ENCODE measurements at places on chromosomes 4 and X.

DNA sequence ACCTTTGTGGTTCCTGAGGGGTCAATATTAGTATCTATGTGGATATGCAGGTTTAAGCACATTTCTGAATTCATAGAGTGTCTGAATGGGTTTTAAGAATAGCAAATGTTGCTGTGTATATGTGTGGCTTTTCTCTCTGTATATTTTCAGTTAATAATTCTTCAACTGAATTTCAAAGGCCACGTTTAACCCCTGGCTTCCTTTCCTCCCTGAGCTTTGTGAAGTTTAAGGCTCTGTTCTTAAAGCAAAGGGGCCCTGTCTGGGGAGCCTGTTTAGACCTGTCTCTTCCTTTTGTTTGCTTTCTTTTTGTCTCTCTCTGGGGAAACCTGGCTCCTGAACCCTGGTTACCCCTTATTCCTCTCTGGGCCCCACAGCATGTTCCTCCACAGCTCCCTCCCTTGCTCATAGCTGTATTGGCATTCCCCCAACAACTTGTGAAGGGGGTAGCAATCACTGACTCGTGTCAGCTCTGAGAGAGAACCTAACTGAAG, 139.1 kb downstream of the COL4A6 start:
- DNase-seq = no peak

DNA sequence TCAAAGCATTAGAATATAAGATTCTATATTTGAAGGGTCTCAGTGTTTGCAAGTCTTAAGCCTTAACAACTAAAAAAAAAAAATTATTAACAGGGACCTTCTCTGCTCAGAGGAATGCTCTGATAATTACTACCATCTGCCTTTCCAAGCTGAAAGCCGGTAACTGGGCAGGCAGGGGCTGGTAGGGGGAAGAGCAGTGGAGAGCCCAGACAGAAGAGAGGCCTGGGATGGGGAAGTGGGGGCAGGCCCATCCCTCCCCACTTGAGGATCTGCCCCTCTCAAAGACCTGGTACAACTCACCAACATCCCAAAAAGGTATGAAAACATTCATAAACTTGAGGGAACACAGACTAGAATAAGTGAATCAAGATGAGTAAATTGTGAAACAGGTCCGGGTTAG, 113.9 kb downstream of the QDPR start:
- no peak for DNase-seq

- no peak for DNase-seq
These were observed 667.3 kb upstream of the PRKX start for GRCh38 chrX:4380710-4381109.

DNA sequence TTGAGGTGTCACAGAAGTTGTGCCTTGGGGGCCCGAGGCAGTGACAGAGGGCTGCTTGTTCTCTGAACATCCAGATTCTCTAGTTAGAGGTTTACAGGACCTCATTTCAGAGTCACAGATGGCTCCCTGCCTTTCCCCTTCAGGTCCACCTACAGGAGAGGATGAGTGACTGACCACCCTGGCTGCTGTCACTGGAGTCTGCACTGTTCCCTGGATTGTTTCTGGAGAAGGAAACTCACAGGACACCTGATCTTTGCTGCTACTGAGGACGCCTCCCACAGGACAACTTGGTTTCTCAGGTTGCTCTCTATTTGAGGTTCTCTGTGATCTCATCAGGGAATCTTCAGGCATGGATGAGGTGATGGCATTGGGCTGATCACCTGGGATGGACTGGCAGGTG, 58.3 kb downstream of the GPRIN3 start:
- no peak for DNase-seq

GRCh38 chr4:80099671-80100070, 26.6 kb upstream of the ANTXR2 start:
- DNase-seq = no peak

DNA sequence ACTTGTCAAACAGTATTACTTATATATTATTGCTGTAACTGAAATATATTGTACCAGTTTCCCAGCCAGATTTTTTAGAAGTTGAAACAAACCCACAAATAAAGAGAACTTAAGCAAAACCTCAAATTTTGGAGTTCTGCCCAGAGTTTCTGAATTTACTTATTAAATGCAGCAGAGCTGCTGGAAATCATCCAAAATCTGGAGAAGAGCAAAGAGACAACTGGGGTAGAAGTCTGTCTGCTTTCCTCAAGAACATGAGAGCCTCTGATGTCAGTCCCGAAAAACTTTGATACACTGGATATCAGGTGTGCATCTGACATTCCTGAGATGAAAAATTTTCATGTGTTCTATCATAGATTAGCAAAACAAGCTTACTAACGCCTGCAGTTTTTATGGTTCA, 325.9 kb downstream of the NR3C2 start:
- no peak for DNase-seq

DNA sequence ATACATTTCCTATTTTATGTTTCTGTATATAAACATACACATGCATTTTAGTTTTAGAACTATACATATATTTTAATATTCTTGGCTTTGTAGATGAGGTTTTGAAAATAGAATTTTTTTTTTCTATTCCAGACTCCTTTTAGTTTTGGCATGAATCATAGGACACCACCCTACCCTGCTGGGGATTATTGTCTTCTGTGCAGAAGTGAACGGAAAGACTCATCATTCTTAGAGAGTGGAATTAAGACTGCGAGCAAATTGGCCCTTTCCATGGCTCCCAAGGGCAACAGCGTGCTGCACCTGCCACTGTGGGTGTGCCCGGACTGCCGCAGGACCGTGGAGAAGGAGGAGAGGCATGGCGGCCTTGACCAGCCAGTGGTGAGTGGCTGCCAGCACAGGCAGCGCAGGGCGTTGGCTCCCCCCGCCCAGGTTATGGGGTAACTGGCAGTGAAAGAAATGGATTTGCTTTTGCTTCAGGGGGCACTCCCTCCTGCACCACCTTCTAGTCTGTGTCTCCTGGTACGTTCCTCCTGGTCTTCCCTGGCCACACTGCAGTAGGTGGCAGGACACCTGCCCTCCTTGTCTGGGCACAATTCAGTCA, 59.6 kb downstream of the FAM193A start:
- DNase-seq = no peak

DNA sequence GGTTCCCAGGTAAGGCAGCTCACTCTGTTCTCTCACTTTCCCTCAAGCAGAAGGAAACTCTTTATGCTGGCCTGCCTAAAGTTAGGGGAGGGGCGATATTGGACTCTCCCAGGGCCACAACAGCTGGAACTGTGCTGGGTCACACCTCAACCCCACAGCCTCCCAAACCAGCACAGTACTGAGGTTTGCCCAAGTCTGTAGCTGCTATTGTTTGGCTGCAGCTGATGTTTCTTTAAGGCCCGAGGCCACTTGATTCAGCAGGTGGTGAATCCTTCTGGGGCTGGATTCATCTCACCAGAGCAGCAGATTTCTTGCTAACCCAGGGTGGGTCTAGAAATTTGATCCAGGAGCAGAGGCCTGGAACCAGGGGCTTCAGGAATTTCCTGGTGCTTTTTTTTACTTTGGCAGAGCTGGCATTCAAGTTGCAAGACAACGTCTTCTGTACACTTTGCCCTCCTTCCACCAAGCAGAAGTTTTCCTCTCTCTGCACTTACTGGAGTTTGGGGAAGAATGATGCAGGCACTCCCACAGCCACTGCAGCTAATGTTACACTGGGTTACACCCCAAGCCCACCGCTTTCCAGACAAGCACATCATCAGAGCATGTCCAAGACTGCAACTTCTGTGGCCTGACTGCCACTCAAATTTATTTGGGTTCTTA, 544.7 kb upstream of the NDST4 start:
- DNase-seq = no peak

- no peak for DNase-seq
These were observed 8.2 kb upstream of the ADAMTS3 start for GRCh38 chr4:72577211-72577610.

- DNase-seq = no peak
These were observed 49.2 kb downstream of the ENPP6 start for GRCh38 chr4:184168406-184169019.

DNA sequence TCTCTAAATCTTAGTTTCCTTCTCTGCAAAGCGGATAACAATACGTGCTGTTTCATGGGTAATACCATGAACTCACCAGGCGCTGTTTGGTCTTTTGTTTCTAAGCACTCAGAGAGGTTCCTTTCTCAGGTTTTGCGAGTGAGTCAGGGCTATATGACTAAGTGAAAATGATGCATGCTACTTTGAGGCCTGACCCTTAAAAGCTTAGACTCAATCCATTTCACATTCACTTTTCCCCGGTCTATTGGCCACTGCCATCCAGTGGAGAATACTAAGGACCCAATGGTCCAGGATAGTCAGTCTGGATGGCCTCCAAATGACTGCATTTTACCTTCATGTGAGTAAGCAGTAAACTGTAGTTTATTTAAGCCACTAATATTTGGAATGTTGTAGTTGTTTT, 400.8 kb upstream of the SLIT2 start:
- no peak for DNase-seq

DNA sequence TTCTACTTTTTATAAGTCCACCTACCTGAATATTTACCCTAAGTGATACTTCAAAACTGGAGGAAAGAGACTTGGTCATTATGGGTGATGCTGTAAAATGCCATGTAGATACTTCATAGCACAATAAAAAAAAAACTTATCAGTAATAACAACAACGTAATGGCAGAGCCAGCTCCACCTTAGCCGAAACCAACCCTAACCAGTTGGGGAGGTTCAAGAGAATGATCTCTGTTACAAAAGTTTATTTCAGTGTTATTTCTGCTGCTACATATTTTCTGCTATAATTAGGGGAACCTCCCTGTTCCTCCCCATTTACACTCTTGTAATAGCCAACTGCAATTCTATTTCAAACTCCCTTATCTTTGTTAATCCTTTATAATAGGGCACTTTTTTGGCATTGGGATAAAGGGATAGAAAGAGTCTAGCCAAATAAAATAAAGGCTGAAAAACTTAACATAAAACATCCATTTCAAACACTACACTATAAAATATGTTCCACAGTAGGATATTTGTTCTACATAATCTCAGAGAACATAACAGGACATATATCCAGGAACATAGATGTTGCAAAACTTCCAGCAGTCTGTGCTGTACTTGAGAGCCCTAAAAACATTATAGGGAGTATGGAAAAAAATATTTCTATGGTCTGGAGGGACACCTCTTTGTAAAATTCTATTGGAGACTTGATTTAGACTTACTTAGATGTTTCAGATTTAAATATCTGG, 138.7 kb upstream of the POF1B start:
- DNase-seq = no peak

GRCh38 chr4:104416725-104417356, 77.9 kb downstream of the CXXC4 start:
- DNase-seq = no peak

DNA sequence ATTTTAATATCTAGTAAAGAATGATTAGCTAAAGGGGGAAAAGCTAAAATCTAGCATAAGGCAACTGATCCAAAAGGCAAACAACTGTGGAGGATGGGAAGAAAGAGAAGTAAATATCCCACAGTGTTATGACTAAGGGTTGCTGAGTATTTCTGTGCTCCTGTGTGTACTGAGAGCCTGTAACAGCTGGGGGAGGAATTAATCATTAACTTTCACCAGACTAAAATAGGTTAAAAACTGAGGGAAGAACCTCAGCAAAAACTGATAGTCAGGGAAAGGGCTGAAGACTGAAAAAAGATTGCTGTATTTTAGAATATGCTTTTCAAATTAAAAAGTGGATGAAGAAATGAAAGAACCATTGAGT, 365.9 kb downstream of the CXXC4 start:
- DNase-seq = no peak

- DNase-seq = no peak
These were observed 60.6 kb downstream of the OPHN1 start for GRCh38 chrX:68372665-68373064.

- DNase-seq = no peak
These were observed 343.9 kb downstream of the UNC5C start for GRCh38 chr4:95204873-95205272.

- no peak for DNase-seq
These were observed 101.2 kb downstream of the TRAPPC11 start for GRCh38 chr4:183760326-183760725.

- DNase-seq = no peak
These were observed 389.7 kb downstream of the GPM6A start for GRCh38 chr4:175422331-175422730.

DNA sequence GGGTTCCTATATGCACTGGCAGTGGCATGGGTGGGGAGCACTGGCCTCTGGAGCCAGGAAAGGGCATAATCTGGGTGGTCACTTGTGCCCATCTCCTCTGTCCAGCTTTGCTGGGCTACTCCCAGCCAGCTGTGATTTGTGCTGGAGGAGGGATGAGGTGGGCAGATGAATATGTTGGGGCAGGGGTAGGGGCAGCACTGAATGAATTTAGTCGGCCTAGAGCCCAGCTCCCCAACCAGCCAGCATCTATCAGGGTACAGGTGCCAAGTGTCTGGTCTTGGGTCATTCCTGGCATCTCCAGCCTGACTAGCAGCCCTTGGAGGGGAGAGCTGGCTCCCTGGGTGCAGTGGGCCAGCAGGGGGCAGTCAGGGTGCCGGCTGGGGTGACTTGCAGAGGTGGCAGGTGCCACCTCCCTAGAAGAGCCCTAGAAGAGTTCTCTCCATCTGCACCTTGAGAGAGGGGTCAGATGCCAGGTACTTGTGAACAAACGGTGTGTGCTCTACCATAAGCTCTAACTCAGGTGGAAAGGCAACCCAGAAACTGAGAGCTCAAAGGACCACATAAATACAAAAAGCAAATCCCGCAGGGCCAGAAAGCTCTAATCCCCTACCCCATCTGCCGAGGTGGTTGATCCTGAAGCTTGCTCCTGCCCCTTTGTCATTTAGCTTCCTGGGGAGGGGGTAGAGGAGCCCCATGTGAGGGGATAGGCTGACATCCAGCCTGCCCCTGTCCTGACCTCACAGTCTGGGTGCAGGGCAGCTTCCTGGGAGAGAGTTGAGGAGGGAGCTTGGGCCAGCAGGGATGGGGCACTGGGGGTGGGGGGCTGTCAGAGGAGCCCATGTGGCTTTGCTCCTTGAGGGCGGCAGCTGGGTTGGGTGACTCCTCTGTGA, 2.2 kb downstream of the SORCS2 start:
- peak; percentile 85 for DNase-seq

DNA sequence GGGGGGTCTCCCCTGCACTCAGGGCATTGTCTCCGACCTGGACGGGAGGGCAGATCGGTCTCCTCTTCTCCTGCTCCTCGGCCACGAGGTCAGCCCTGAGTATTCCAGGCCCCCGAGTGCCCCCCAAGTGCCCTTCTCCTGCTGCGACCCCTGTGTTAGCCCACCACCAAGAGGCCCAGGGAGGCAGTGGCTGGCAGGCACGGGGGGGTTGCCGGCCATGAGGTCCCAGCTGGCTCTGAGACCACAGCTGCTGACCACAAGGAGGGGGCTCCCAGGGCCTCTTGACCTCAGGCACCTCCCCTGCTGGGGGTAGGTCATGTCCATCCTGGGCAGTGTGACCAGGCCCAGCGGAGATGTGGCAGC, 186.1 kb upstream of the PSAPL1 start:
- DNase-seq = no peak
